Stimulated activated CD4-positive, alpha-beta T cell treated with anti-CD3 and anti-CD28 coated beads, TNF-alpha, amount 100 ng/mL, for 1 hour (primary cell): ENCODE measurements at places on chromosomes 7 and 10.
A peak's percentile ranks its signal among the peaks of the same experiment; 100 is the strongest.

- peak; percentile 66 for DNase-seq
Measured at GRCh38 chr7:100896732-100897608, 1.3 kb upstream of the ACHE start.

GRCh38 chr7:17506095-17506494 lies 207.6 kb downstream of the AHR start:
- no peak for DNase-seq

DNA sequence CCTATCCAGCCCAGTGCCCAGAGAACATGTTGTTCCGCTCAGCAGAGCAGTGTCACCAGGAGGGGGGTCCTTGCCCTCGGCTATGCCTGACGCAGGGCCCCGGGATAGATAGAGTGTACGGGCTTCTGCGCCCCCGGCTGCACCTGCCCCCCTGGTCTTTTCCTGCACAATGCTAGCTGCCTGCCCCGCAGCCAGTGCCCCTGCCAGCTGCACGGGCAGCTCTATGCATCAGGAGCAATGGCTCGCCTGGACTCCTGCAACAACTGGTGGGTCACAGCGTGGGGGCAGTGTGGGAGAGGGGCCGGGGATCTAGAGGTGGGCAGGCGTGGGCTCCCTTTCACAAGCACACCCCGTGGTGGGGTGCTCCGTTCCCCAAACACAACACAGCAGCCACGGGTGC lies 31.4 kb upstream of the ZNF862 start:
- DNase-seq = no peak

GRCh38 chr10:102869258-102870198 lies at the start of gene AS3MT:
Gene AS3MT, plus strand, starts transcription at chr10:102869470. Its CDS starts 123 bp downstream, at chr10:102869593.
- no peak for DNase-seq

GRCh38 chr7:66157060-66157459 lies 42.4 kb downstream of the CRCP start:
- no peak for DNase-seq

DNA sequence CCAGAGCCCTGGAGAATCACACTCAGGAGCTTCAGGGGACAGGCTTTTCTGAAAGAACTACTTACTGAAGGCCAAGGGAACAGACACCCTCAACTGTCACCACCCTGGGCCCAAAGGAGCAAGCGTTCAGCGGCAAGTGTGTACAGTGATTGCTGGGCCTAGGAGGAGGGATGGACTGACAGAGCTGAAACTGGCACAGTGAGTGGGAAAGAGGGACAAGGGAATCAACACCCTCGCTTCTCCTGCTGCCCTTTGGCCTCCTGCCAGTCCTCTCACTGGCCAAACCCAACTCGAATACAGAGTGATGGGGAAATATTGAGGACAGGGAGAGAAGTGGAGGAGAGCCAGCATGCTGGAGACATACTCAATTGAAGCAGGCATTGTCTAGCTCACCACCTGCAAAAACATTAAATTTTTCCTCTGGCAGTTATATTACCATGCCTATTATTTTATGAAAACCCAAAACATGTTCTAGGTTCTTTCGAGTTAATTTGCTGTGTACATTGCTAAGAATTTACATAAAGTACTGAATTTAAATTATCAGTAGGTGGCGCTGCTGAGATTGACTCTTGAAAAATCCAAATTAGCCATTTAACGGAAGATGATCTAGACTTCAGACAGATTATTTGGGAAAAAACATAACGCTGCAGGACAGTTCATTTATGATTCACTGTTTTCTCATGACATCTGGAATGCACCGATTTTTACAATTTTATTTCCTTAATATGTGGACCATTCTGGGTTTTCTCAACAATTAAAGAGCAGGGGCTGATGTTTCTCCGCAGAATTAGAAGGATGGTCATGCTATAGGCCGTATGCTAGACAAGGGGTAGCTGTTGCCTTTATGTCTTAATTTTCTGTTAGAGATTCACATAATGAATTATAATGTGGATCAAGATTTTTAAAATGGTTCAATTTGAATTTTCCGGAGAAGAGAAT lies 14.7 kb upstream of the TMEM236 start:
- DNase-seq = no peak

DNA sequence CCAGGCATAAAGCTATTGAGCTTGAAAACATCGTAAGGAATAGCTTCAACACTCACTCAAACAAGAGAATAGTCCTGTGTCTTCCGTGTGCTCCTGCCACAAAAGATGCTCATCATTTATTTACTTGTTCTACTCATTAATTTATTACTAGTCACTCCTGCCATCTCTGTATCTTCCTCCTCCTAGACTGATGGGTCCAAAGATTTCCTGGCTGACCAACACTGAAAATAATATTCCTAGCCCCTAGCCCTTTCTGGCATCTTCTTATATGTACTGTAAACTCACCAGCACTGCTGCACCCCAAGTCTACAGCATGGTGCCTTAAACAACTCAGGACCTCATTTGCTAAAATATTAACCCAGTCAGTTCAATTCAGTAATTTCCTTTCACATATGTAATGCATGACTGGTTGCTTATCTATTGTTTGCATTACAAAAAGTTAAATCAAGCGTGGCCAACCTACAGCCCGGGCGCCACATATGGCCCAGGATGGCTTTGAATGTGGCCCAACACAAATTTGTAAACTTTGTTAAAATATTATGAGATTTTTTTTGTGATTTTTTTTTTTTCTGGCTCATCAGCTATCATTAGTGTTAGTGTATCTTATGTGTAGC lies 86.7 kb upstream of the GSDME start:
- no peak for DNase-seq

- DNase-seq = no peak
Measured at GRCh38 chr10:50545846-50546245, 77.9 kb downstream of the SGMS1 start.
